ENCODE measurements at places on chromosomes 13 and 19.

- no peak for DNase-seq
These were observed 107.7 kb downstream of the COL4A1 start for GRCh38 chr13:110199046-110199831.

DNA sequence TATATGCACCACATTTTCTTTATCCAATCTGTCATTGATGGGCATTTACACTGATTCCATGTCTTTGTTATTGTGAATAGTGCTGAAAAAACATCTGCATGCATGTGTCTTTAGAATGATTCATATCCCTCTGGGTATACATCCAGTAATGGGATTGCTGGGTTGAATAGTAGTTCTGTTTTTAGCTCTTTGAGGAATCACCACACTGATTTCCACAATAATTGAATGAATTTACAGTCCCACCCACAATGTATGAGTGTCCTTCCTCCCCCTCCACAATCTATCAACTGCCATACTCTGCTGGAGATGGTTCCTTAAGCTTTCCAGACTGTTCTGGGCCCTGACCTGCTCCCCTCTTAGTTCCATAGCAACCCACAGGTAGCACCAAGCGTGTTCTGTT lies 667.0 kb downstream of the LIG4 start:
- DNase-seq = no peak

DNA sequence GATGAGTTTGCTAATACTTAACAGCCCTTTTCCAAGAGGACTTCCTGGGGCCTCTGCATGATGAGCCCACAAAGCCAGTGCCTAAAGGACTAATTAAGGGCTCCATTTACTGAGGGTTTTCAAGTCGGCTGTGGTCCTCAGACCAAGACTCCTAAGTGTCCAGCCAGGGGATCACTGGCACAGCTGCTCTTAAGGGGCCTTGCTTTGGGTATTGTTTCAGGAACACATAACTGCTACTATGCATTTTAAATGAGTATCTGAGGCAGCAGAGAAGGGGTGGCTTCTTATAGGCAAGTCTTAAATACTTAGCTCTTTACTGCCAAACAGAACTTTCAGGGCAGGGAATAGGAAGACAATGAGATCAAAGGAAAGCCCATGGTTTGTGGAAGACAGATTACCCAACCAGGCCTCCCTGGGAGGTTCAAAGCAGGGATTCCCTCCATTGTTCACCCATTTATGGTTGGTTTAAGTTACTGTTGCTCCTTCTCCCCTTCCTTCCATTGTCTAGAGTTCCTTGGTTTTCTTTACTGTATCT lies 61.9 kb downstream of the TNFRSF19 start:
- no peak for DNase-seq

GRCh38 chr13:44275381-44275780 lies 98.2 kb upstream of the SERP2 start:
- DNase-seq = no peak

DNA sequence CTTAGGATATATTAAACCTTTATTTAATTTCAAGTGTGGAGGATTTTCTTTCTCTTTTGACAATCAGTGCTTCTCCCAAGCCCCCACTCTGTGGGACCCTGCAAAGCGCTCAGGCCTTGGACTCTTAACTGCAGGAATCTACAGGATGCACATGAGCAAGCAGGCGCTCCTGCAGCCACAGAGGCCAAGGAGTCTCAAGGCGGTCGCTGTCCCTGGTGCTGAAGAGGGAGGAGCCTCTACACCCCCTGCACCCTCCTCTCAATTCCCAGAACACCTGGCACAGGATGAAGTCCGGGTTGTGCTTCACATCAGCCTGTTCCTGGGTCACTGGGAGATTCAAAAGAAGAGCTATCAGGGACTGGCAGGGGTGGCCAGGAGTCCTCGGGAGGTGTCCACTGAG lies 13.5 kb downstream of the OR10H4 start:
- no peak for DNase-seq

GRCh38 chr13:111857846-111858560 lies 208.9 kb upstream of the SOX1 start:
- no peak for DNase-seq

GRCh38 chr13:38686577-38687245 lies at the start of gene FREM2:
FREM2 (plus strand) TSS chr13:38687077; CDS start chr13:38687345, 268 bp downstream.
- peak; percentile 28 for DNase-seq

GRCh38 chr13:35830850-35831450 lies 300.2 kb downstream of the DCLK1 start:
- DNase-seq = no peak

GRCh38 chr13:25652764-25653163 lies 281.0 kb downstream of the ATP8A2 start:
- DNase-seq = no peak

DNA sequence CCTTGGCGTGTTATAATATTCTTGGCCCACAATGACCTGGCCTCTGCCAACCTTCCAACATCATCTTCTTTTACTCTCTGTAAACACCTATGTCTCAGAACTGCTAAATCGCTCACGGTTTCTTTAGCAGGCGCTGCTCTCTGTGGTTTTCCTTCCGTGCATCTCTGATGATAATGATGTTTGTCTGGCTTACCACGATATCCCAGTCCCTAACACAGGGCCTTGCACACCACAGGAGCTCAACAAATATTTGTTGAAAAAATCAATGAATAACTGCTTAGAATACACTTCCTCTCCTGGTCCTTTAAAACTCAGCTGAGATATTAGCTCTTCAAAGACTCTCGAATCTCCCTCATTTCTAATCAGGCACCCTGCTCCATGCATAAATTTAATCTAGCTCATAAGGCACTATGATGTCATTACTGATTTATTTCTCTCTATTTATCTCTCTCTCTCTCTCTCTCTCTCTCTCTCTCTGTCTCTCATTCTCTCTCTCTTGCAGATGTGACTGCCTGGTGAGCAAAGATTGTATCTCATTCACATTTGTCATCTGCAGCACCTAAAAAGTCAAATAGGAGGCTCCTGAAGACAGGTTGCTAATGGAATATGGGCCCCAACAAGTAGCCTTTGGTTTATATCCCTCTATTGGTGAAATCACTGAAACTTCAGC lies 206.4 kb downstream of the NHLRC3 start:
- no peak for DNase-seq
